NCI-H1105 (cell line): ENCODE measurements at places on chromosomes 1 and 21.
A peak's percentile ranks its signal among the peaks of the same experiment; 100 is the strongest.

- no peak for DNase-seq
These were observed 18.0 kb downstream of the KCNK1 start for GRCh38 chr1:233631810-233632405.

DNA sequence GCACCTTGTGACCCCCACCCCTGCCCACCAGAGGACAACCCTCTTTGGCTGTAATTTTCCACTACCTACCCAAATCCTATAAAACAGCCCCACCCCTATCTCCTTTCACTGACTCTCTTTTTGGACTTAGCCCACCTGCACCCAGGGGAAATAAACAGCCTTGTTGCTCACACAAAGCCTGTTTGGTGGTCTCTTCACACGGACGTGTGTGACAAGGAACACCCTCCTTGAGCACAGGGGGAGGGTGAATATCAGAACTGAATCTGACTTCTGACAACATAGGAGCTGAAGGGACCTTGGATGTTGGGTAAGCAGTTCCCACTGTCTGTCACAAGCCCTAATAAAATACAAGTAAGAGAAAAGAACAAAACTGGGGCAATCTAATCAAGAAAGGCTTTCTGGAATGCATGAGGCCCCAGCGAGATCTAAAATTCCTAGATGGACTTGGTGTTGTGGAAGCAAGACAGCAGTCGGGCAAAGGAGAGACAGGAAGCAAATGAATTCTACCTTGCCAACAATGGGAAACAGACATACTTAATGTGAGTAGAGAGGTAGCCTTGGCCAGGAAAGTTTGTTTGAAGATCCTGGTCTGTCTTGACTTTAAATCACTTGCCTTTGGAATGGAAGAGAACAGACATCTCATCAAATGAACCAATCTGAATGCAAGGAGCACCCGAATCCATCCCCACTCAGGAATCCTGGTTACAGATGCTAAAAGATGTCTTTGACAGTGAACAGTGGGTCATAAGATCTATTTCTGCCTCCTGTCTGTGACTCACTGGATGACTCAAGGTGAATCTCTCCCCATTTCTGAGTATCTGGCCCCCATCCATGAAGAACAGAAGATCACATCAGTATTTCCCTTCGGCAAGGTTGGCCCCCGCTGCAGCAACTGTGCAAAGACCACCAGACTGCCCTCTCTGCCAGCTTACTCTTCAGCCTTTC lies 53.3 kb downstream of the OLFML3 start:
- no peak for DNase-seq

DNA sequence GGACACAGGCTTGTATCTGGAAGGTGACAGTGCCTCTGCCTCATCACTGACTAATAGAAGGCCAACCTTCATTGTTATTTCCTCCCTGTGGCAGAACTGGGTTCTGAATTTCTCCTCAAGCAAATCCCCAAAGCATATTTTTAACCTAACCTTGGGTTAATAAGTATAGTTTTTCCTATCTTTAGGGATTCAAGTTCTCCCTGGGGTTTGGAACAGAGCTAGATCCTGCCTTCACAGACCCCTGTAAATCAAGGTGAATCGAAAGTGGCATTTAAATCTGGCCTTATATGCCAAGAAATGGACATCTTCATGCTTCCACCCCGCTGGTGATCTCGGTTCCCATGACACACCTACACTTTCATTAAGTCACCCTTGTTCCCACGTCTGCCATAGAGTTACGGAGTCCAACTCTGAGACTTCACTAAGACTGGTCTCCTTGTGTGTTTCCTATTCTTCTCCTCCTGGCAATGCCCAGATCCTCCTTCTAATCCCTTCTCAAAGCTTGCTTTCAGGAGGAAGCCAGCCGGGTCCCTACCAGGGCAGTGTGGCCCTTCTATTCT lies 4.3 kb upstream of the CHI3L2 start:
- DNase-seq = no peak

DNA sequence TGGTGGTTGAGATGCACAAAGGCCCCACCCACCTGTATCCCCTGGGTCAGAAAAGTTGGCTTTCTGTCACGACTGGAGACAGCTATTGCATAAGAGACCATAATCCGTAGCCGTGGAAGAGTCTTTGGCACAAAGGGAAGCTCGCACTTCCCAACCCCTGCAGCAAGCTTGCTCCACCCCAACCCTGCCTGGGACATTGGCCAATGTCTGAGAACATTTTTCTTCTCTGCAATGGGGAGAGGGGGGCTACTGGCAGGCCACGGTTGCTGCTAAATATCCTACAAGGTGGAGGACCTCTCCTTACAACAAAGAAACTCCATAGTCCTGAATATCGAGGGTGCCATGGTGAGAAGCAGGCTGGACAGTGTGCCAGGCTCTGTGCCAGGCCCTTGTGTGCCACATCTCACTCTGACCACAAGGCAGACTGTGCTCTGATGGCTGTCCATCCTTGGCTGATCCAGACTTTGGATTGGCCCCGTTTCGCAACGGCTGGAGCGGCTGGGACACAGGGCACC lies 104.1 kb downstream of the CSMD2 start:
- no peak for DNase-seq

DNA sequence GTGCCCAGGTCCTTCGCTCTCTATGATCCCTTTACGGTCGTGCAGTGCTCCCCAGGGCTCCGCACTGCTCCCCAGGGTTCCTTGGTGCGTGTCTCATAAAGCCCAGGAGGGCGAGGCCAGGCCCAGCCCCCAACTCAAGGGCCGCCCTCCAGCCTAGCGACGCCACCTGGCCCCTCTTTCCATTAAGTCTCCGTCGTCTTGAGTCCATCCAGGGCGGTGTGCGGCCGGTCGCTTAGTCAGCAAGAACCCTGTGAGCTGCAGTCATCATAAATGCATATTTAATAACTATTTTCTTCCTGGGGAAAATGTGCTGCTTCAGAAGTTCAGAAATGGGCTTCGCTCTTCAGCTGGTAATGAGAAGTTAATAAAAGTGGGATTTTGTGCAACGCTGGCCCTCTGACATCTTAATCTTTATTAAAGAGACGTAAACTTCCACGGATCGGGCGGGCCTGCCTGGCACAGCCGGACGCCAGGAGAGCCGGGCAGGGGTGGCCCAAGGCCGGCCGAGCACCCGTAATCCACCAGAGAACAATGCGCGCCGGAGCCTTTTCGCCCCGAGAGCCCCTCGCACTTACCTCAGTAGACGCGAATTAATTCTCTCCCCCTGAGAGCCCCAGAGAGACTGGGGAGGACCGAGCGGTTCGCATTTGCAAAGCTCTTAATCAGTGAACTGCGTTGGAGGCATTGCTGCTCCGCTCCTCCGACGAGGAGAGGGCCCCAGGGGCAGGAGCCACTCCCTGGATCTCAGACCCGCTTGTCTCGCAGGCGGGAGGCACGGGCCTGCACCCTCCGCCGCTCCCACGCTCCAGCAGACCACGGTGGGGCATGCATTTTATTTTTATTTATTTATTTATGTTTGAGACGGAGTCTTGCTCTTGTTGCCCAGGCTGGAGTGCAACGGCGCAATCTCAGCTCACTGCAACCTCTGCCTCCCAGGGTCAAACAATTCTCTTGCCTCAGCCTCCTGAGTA lies 188.3 kb upstream of the ARHGEF16 start:
- DNase-seq = no peak

- DNase-seq = peak; percentile 32
These were observed 87.8 kb downstream of the GLUL start for GRCh38 chr1:182303778-182304177.

- no peak for DNase-seq
These were observed 93.8 kb upstream of the GRIK3 start for GRCh38 chr1:37128091-37128490.

GRCh38 chr1:212667223-212668139 lies 32.2 kb downstream of the BATF3 start:
- no peak for DNase-seq
